ENCODE measurements at places on chromosomes 5 and 9.

GRCh38 chr5:77266291-77266690 is 55.8 kb downstream of the PDE8B start:
- no peak for DNase-seq

DNA sequence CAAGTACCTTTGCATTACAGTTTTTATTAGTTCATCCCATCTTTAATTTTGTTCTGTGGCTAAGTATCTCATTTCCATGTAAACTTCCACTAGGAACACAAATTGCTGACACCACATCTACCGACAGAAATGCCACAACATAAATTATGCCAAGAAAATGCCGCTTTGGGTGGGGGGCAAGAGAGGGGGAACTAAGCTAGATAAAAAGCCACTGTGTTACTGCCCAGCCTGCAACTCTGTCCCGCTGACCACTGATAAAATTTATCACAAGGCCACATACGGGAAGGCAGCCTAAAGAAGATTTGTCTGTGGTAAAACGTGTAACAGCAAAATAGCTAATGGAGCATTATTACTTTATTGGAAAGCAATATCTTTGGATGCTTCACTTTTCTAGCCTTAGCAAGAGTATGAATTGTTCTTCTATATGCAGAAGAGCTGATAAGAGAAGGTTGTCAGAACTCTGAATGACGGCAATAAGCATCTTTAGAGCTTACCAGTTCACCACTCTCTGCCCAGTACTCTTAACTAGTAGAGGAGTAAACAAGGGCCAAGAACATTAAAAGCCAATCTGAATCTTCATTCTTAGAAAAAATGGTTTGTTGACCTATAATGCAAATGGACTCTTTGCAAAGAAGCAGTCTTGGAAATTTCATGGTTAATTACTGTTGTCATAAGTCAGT is 172.2 kb upstream of the MEF2C start:
- DNase-seq: no peak

DNA sequence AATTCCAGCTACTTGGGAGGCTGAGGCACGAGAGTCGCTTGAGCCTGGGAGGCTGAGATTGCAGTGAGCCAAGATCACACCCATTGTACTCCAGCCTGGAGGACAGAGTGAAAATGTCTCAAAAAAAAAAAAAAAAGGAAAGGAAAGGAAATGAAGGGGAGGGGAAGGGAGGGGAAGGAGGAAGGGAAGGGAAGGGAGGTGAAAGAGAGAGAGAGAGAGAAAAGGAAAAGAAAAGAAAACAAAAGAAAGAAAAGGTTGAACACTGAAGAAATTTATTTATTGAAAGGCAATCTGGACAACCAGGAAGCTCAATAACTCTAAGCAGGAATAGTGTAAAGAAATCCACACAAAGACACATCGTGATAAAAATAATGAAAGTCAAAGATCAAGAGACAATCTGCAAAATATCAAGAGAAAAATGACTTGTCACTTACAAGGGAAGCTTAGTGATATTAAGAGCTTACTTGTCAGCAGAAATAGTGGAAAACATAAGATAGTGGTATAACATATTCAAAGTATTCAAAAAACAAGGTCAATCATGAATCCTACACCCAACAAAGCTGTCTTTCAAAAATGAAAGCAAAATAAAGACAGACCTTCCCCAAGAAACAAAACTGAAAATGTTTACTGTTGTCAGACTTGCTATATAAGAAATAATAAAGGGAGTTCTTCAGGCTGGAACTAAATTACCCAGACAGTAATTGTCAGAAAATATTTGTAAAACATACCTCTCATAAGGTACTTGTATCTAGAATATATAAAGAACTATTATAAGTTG is 10.9 kb upstream of the RIMOC1 start:
- DNase-seq: no peak

- no peak for DNase-seq
Measured at GRCh38 chr5:122879076-122879475, 33.7 kb downstream of the SNX24 start.

- DNase-seq: no peak
Measured at GRCh38 chr5:178467205-178467567, 123.0 kb downstream of the COL23A1 start.

DNA sequence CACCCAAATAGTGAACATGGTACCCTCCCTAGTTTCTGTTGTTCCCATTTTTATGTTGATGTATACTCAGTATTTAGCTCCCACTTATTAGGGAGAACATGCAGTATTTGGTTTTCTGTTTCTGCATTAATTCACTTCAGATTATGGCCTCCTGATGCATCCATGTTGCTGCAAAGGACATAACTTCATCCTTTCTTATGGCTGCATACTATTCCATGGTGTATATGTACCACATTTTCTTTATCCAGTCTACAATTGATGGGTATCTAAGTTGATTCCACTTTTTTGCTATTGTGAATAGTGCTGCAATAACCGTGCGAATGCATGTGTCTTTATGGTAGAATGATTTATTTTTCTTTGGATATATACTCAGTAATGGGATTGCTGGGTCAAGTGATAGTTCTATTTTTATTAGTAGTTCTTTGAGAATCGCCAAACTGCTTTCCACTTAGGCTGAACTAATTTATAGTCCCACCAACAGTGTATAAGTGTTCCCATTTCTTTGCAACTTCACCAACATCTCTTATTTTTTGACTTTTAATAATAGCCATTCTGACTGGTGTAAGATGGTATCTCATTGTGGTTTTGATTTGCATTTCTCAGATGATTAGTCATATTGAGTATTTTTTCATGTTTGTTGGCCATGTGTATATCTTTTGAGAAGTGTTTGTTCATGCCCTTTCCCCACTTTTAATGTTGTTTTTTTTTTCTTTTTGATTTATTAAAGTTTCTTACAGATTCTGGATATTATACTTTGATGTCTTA is 79.6 kb downstream of the SMIM15 start:
- no peak for DNase-seq

DNA sequence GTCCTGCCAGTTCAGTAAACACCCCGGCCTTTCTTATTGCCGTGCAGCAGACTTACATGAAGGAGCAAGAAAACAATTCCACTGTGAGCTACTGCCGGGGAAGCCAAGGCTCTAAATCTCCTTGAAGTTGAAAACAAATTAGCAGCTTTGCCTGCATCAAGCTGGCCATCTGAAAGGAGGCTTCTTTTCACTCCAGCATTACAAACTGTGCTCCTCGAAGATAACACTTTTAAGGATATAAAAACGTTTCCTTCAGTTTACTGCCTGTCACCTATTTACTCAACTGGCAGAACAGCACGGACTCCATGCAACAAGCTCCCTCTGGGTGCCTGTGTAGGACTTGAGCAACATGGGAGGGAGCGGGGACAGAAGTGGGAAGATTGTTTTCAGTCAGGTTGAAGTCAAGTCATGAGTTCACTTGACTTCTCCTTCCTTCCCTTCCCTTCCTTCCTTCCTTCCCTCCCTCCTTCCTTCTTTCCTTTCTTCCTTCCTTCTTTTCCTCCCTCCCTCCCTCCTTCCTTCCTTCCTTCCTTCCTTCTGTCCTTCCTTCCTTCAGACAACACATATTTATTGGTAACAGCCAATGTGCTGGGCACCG is 67.4 kb downstream of the ZNF608 start:
- DNase-seq: no peak

GRCh38 chr5:148543727-148544126 is 110.6 kb downstream of the HTR4 start:
- no peak for DNase-seq

- DNase-seq: no peak
Measured at GRCh38 chr9:38183994-38184568, 115.1 kb upstream of the SHB start.

- no peak for DNase-seq
Measured at GRCh38 chr5:80904533-80905187, 55.5 kb upstream of the RASGRF2 start.

DNA sequence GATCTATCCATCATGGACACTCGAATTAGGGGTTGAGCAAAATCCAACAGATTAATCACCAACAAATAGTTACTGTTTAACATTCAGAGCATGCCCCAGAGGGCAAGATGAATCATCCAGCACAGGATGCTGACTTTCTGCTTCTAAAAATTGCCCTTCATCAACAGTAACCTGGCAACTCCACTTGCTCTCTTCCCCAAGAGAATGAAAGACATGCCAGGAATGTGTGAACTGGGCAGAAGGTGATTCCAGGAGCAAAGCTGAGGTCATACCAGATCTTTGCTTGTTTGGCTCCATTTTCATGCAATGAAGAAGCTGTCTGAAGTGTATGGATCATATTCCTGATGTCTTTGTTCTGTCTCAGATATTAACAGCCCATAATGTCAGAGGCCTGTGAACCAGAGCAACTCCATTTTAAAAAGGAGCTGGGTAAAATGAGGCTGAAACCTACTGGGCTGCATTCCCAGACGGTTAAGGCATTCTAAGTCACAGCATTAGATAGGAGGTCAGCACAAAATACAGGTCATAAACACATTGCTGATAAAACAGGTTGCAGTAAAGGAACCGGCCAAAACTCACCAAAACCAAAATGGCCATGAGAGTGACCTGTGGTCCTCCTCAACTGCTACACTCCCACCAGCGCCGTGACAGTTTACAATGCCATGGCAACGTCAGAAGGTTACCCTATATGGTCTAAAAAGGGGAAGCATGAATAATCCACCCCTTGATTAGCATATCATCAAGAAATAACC is 2.5 kb upstream of the ZNF367 start:
- no peak for DNase-seq

DNA sequence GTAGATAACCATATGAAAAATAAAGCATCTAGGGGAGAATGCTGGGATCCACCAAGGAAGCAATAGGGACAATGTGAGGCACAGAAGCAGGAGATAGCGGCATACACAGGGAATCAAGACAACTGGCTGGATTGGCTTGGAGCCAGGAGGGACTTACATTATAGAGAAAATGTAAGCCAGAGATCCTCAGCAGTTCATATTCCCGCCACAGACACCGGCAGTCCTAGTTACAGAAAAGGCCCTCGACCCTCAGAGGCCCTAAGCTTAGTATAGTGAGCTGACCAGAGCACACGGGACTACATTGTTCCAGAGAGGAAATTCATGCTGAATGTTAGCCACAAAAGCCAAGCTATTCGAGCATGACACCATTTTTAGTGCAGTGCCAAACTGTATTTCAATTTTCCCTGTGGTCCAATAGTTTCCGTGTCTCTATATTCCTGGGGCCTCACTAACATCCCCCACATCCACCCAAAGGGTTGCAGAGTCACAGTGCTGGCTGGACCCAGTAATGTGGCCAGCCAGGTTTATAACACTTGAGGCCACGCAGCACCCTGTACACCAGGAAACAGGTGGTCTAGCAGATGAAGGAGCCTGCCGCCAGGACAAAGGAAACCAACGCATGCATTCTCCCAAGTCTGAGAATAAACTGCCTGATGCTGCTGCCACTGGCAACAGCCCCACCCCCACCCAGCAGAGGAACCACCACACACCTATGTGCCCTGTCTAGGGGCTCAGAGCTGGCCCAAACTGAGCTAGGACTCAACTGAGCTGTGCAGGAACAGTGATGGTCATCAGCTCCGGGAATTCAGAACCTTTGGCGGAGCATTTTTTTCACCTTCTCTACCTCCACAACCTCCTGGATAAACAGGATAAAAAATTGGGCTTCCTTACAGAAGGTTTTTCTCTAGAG is 693.2 kb upstream of the CHD1 start:
- DNase-seq: no peak

GRCh38 chr9:4106760-4107143 is 193.1 kb downstream of the GLIS3 start:
- DNase-seq: no peak

DNA sequence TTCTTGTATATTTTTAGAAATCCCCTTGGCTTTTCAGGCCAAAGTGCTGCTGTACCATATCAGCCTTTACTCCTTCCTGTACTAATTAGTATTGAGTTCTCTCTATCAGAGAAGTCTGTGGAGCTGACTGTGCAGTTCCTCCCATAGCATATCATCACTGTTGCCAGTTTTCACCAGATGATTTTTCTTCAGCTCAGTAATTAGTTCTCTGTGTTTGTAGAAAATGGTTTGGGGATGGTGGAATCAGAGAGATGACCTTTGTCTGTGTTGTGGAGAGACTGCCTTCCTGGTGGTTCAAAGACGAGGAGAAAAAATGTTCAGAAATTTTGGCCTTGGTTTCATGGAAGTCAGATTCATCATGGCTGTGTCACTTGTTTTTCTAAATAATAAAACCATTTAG is 227.5 kb upstream of the ACTBL2 start:
- no peak for DNase-seq

DNA sequence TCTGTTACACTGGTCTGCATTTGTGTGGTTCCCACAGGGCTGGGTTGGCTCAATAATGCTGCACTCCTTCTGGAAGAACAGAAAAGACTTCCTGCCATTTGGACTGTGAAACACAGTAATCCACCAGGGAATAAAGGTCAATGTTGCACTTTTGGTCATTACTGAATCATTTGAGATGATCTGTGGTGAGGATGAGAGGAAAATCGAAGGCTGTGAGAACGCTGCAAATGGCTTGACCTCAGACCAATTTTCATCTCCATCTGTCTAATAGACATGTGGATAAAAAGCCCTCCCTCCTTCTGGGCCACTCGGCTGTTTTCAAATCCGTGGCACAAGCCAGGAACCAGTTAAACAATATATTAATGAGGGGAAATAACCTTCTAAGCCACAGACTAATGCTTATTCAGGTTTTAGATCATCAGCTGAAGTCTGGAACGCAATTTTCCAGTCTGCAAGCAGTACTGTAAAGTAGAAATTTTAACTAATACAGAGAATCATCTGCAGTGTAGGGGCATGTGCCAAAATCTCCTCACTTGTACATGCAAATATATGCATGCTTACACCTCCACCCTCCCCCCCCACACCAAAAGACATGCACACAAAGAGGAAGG is 20.2 kb downstream of the TLE1 start:
- no peak for DNase-seq

DNA sequence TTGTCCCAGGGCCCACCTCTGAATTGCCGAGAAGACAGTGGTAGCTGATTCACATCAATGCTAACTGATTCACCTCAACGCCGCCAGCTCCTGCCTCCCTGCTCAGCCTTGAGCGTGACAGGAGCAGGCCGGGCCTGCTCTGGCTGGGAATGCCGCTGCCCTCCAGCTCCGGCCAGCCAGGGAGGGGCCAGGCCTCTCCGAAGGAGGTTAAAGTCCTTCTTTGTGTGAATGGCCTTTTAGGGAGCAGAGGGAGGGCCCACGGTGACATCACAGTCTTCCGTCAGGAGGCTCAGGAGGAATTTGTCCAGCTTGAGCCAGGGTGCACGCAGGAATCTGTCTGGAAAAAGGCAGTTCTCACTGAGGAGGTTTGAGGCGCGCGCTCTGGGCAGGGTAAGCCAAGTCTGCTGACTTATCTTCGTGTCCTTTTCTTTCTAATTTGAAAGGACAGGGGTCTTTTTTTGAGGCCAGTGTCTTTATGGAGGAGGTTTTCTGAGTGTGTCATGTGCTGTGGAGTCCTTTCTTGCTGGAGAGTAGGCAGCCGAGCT is 82.7 kb downstream of the C9orf152 start:
- no peak for DNase-seq
